ENCODE measurements at places on chromosomes 2 and 18.
A peak's percentile ranks its signal among the peaks of the same experiment; 100 is the strongest.

DNA sequence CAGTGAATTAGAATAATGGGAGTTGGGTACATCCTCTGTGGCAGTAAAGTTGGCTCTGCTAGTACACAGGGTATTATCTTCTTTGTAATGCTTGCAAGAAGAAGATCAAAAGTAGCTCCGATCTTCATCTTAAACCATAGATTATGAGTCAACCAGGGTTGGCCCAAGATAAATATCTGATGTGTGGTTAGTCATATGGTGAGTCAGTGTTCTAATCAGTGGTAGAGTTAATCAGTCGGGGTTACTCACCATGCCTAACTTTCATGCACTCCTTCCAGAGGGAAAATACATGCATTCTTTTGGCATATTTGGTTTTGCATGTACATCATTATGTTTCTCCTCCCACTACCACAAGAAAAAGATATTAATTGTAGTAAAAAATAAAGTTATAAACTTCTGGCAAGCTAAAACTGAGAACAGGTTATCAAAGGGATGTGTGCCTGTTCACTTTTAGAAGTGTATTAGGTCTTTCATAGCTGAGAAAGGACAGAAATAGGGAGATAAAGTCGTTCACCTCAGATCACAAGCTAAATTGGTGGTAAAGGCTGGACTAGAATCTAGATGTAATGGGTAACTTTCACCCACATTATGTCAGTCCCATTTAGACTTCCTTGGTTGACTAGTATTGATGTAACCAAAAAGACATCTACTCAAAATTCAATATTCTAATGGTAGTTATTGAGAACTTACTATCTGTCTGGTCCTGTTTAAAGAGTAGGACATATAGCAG lies 684.4 kb downstream of the IRS1 start:
- DNase-seq: peak; percentile 92

- no peak for DNase-seq
Observed at GRCh38 chr2:54306556-54306955, 50.5 kb upstream of the TSPYL6 start.

DNA sequence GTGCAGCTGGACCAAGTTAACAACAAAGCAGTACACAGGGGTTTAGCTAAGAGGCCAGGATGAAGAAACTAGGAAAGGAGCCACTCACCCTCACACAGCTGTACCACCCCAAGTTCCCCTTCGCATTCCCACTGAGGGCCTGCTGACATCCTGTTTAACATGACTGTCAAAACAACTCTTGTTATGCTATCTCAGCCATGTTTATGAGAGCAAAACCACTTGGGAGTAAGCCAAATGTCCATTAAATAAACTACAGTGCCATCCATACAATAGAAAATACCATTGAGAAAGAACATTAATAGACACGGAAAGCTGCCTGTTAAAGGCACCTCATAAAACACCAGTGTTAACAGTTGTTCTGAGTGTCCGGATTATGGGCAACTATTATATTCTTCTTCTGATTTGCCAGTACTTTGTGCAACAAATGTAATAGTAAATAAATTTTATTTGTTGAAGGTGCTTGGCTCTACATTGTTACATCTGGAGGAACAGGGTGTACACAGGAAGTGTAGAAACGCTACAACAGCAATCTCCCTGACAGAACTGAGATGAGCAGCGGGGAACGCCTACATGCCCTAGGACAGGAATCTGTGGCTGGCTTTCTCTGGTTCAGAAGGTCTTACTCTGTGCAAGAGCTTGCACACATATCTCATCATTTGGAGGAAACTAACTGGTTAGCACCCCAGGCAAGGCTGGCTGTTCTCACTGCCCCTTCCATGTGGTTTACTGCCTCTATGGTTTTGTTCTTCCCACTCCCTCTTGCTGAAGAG lies 85.6 kb downstream of the EHD3 start:
- peak; percentile 85 for DNase-seq

- DNase-seq: no peak
Observed at GRCh38 chr2:3768960-3769765, 65.8 kb downstream of the DCDC2C start.
